ENCODE measurements at places on chromosomes 13 and 19. TPM values are rescaled to one million over a fixed set of nuclear protein-coding genes. Genes with fewer than 3 reads are reported as not detected.

- DNase-seq, result no peak
Measured at GRCh38 chr19:56115490-56115889, 5.6 kb downstream of the ZNF787 start.

- DNase-seq, result no peak
Measured at GRCh38 chr19:17220207-17220758, 5.1 kb downstream of the USE1 start.

- no peak for DNase-seq
Measured at GRCh38 chr19:40774916-40775631, at the start of gene MIA. TSS of gene MIA (plus strand) at chr19:40775521. CDS start at chr19:40775543, 22 bp downstream.

GRCh38 chr13:45064889-45065288 is 55.4 kb upstream of the GTF2F2 start:
- DNase-seq, result no peak

DNA sequence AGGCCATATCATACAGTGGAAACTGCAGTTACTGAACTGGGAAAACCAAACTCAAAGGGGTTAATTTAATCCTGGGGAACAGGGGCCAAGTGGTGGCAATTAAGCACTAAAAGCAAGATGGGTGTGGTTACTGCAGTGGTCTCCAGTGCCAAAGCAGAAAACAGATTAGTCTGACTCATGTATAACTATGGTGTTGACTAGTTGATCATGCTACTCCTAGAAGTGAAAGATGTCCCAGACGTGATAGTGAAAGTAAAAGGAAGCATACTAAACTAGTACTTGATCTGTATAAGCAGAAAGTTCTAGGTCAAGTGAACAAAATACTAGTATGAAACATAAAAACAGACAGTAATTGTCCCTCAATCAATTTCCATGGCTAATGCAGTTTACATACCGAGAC is 360.0 kb upstream of the SLITRK5 start:
- no peak for DNase-seq

GRCh38 chr13:103004661-103005345 is 61.4 kb downstream of the SLC10A2 start:
- no peak for DNase-seq

DNA sequence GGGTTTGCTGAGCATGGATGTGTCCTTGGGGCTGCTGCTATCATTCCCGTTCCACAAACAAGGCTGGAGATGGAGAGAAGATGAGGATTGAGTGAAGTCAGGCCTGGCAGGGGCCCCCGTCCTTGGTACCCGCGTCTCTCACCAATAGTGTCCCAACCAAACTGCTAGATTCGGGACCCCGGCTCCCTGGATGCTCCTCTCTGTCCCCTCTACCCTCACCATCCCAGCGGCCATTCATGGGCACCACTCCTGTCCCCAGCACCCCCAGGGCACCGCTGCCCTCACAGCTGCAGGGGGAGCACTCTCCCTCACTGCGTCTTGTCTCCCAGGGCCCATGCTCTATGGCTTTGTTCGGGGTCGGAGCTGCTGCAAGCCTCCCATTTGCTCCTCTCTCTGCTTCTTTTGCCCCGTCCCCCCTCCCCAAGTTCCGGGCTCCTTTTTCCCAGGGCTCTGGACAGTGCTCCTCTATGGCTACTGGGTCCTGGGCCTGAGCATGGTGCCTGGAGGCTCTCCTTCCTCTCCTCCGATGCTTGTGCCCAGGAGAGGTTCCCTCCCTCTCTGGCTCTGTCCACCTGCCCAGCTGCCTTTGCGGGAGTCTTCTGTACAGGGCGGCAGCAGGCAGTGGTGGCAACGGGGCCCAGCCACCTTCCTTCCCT is 219.5 kb downstream of the TEX29 start:
- no peak for DNase-seq

GRCh38 chr19:15419413-15420025 is 731 bp upstream of the AKAP8L start:
- no peak for DNase-seq

GRCh38 chr13:43270130-43270830 is 246.9 kb downstream of the DNAJC15 start:
- DNase-seq, result no peak

GRCh38 chr13:28657784-28658538 is 969 bp upstream of the POMP start:
- DNase-seq, result no peak

GRCh38 chr13:99432609-99433542 is 68.4 kb upstream of the TM9SF2 start:
- peak; percentile 17 for DNase-seq

- DNase-seq, result no peak
Measured at GRCh38 chr19:53662209-53662608, 30.4 kb downstream of the DPRX start.

DNA sequence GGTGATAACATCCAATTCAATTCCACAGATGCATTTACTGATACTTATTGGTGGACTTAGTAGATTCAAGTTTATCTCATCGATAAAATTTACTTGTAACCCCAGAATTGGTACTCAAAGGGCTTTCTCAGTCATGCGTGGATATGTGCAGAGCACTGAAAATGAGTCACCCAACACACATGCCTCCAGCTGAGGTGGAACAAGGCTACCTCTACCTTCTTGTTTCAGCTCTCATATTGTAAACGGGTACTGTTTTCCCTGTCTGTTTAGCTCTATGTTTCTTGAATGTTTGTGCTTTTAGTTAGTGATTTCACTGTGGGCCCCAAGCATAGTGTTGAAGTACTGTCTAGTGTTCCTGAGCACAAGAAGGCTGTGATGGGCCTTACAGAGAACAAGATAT is 1.5 kb downstream of the LRRC63 start:
- no peak for DNase-seq

DNA sequence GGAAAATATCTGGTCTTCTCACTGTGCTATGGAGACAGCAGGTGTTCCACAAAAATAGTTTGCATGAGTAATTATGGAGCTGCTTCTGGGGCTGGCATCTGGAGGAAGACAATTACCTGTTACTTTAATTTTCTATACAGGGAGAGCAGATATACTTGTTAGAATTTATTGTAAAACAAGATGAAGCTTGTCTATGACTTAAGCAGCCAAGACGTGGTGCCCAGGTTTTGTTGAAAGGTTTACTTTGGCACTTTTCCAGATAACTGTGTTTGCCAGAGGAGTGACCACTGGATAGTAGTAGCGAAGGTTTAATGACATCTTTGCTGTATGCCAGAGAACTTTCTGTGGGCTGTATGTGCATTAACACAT is 134.5 kb upstream of the KL start:
- DNase-seq, result no peak

DNA sequence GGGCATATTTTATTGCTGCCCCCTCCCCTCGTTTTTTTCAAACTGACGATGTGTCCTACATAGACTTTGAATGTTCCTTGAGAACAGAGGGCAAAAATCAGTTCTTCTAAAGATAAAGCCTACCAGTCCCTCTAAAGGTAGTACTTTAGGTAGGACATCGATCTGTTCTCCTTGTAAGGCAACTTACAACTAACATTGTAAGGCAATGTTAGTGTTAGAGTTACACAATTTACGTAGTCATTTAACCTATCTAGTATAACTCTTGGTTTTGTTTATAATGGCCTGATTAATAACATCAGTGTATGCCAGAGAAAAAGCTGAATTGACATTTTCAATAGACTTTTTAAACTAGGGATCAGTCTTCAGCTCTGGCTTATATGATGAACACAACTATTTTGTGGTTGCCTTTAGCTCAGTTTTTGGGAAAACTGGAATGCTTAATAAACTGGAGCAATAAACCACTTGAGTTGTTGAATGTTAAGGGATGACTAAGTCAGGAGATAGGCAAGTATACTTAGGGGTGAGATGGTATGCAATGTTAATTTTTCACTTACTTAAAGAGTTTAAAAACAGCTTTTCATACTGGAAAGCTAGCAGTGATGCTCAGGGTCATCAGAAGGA is 2.2 kb downstream of the NDFIP2 start:
- DNase-seq, result no peak

GRCh38 chr19:16232127-16232526 is 34.4 kb downstream of the AP1M1 start:
- no peak for DNase-seq

- DNase-seq, result no peak
Measured at GRCh38 chr13:45353895-45354294, 12.9 kb upstream of the TPT1 start.

GRCh38 chr13:28043224-28043623 is 54.7 kb upstream of the URAD start:
- DNase-seq, result no peak

- no peak for DNase-seq
Measured at GRCh38 chr13:95579303-95579702, 26.8 kb downstream of the CLDN10 start.

DNA sequence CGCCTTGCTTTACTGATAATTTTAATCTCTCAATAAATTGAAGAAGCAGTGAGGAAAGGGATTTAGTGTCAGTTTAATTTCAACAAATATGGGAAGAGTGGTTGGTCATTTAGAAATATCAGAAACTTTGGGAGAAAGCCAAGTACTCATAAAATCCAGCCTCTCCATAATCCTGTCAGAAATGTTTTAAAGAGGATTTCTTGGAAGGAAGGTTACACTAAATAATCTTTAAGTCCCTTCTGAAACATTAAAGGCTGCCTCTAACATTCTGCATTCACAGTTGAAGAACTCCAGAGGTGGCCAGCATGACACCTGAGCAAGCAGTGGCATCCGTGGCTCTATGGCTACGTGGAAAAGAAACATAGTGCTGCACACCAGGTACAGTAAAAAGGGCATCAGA is 378.5 kb downstream of the ENOX1 start:
- no peak for DNase-seq

GRCh38 chr13:47548294-47548840 is 452.7 kb downstream of the SUCLA2 start:
- no peak for DNase-seq

- DNase-seq, result no peak
Measured at GRCh38 chr19:52691215-52691610, 43.6 kb downstream of the ZNF611 start.

DNA sequence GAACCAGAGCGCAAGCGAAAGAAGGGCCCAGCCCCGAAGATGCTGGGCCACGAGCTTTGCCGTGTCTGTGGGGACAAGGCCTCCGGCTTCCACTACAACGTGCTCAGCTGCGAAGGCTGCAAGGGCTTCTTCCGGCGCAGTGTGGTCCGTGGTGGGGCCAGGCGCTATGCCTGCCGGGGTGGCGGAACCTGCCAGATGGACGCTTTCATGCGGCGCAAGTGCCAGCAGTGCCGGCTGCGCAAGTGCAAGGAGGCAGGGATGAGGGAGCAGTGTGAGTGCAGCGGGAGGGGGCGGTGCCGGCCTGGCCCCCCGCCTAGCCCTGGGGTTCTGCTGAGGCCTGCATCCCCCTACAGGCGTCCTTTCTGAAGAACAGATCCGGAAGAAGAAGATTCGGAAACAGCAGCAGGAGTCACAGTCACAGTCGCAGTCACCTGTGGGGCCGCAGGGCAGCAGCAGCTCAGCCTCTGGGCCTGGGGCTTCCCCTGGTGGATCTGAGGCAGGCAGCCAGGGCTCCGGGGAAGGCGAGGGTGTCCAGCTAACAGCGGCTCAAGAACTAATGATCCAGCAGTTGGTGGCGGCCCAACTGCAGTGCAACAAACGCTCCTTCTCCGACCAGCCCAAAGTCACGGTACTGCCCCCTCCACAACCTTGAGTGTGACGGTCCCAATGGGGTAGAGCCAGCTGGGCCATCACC is 2.1 kb downstream of the NR1H2 start:
- DNase-seq, result no peak

DNA sequence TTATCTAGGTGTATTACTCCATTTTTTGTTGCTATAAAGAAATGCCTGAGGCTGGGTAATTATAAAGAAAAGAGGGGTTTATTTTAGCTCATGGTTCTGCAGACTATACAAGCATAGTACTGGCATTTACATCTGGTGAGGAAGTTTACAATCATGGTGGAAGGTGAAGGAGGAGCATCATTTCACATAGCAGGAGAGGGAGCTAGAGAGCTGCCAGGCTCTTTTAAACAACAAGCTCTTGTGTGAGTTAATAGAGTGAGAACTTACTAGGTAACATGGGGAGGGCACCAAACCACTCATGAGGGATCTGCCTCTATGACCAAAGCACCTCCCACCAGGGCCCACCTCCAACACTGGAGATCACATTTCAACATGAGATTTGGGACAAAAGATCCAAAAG is 221.7 kb upstream of the GPC6 start:
- no peak for DNase-seq

DNA sequence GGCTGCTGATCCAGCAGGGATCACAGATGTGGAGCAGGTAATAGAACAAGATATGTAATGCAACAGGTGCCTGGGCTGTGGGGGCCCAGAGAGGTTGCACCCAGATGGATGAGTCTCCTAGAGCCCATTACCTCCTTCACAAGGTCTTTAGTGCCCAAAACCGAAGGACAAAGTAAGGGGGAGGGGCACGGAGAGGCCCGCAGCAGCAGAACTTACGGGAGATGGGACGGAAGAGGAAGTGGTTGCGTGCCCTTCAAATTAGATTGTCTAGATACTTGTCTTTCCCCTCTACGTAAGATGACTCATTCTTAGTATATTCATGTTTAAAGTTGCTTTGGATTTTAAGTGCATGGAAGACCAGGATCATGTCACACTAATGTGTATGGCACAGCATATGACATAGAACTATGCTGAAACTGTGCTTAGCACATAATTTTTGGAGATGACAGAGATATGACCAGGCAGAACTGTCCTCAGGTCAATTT is 5.7 kb upstream of the MRPS31 start:
- no peak for DNase-seq

- DNase-seq, result no peak
Measured at GRCh38 chr13:78686461-78686860, 27.5 kb upstream of the OBI1 start.

Gene ZNF709
- polyA plus RNA-seq, result 2.7 TPM

Gene KCNN4
- 0.51 TPM for polyA plus RNA-seq

Gene TYROBP
- 14.7 TPM for polyA plus RNA-seq

Gene NAPSA
- polyA plus RNA-seq, result 1.2 TPM

Gene CRYL1
- polyA plus RNA-seq, result 26.3 TPM

Gene SYDE1
- 12.7 TPM for polyA plus RNA-seq

Gene CAMSAP3
- 0.14 TPM for polyA plus RNA-seq

Gene CEACAM8
- 0.18 TPM for polyA plus RNA-seq

Gene LCP1
- 9.1 TPM for polyA plus RNA-seq

Gene MRPS31
- polyA plus RNA-seq, result 27.5 TPM

Gene EPSTI1
- polyA plus RNA-seq, result 1.5 TPM

Gene FUT6
- not detected for polyA plus RNA-seq

Gene CLN5
- polyA plus RNA-seq, result 15.0 TPM

Gene CYP4F3
- polyA plus RNA-seq, result 0.24 TPM

Gene DMKN
- 0.59 TPM for polyA plus RNA-seq

Gene CD22
- 0.82 TPM for polyA plus RNA-seq

Gene ADM5
- 0.99 TPM for polyA plus RNA-seq

Gene CCDC159
- polyA plus RNA-seq, result 7.6 TPM

Gene PSG1
- polyA plus RNA-seq, result 0.28 TPM

Gene TRPC4
- polyA plus RNA-seq, result 0.37 TPM

Gene LILRB1
- 1.1 TPM for polyA plus RNA-seq

Gene SIX5
- polyA plus RNA-seq, result 19.0 TPM

Gene ZNF677
- 26.4 TPM for polyA plus RNA-seq

Gene FFAR1
- not detected for polyA plus RNA-seq
